Stimulated activated CD4-positive, alpha-beta T cell treated with anti-CD3 and anti-CD28 coated beads, TNF-alpha, amount 100 ng/mL, for 4 hours (primary cell): ENCODE measurements at places on chromosomes 12 and 14.

DNA sequence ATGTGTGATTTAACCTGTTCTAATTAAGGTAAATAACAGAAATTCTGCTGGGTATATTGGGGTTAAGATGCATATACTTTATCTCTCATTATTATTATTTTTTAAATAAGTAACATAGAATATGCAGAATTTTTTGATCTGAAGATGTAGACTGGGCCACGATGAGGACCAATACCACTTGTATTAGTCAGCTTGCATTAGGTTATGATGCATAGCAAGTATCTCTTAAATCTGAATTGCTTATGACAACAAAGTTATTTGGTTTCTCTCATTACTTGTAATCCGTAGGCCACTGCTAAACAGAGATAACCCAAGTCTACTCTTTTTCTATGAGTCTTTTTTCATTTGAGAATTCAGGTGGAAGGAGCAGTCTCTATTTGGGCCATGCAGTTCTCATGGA is 145.5 kb upstream of the NOVA1 start:
- DNase-seq = no peak

- no peak for DNase-seq
Observed at GRCh38 chr12:57612711-57613426, 1.6 kb downstream of the ARHGEF25 start.

DNA sequence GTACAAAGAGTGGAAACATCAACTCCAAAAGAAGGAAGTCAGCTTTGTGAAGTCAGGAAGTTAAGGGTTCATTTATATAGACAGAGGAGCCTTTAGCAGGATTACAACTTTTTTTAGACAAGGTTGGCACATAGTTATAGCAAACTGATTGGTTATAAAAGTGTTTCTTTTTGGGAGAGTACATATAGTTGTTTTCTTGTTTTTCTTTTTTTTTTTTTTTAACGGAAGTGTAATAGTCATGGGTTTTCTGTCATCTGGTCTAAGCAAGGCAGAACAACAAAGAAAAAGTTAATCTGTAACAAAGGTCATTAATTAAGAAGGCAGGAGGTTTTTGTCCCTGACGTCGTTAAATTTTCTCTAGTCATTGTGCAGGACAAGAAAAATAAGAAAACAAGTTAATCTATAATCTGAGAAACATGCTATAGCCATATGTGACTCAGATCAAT is 13.0 kb upstream of the MFAP5 start:
- DNase-seq = no peak

- DNase-seq = no peak
Observed at GRCh38 chr14:106622200-106622745, 1095.9 kb downstream of the TMEM121 start.

DNA sequence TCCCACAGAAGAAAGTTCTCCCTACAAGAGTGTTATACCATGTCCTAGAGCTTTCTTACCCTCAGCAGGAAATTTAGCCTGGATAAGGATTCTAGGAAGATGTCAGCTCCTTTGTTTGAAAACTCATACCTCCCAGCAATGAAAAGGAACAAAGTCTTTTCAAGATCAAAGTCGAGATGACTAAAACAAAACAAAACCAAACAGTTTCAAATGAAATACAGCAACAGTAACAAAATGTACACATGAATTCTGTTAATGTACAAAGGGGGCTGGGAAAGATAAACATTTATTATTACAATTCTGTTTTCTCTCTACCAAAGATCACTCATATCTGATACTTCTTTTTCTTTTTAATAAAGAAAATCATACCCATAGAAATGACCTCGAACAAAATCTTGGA is 36.8 kb downstream of the SPX start:
- no peak for DNase-seq

GRCh38 chr12:78540606-78541336 is 323.8 kb upstream of the SYT1 start:
- no peak for DNase-seq

DNA sequence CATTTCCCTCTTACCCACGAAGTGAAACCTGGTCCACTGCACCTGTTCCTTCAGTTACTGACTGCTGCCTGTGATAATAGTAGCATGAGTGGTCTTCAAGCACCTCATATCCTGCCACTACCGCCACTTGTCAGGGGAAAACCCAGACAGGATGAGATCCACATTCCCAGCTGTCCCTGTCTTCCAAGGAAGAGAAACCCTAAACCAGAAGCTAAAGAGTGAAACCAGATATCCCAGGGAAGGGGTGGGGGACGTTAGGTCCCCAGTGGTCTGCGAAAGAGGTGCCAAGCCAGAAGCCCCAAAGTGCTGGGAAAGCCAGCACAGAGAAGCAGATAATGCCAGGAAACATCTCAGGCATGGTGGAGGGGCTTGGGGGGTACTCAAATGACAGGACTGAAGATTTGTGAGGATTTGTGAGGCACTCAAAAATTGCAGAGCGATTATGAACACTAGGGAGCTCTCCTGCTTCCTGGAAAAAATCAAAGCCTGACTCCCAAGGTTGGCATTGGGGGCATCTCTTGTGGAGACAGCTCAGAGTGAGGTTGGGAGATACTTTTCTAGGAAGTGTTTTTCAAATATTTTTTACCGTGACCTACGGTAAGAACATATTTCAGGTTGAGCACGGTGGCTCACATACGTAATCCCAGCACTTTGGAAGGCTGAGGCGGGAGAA is 77.9 kb downstream of the TMEM30B start:
- DNase-seq = no peak

DNA sequence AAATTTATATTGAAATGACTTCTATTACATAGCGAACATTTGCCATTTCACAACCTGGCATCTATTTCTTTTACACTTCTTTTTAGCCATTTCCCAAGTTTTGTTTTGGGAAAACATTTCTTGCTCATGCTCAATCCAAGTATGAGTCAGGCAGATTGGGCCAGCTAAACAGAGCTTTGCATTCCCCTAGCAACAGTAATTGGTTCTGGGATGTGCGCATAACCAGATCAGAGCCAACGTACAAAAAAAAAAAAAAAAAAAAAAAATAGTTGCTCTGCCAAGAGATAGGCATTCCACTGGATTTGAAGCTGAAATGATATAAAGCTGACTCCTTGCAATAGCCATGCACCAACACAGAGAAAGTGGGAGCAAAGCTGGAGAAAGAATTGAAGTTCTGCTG is 37.5 kb downstream of the PLCZ1 start:
- DNase-seq = no peak

GRCh38 chr12:5096241-5096924 is 52.7 kb downstream of the KCNA5 start:
- no peak for DNase-seq
